ENCODE measurements at places on chromosomes 5 and 9. TPM values are rescaled to one million over a fixed set of nuclear protein-coding genes. Genes with fewer than 3 reads are reported as not detected.

DNA sequence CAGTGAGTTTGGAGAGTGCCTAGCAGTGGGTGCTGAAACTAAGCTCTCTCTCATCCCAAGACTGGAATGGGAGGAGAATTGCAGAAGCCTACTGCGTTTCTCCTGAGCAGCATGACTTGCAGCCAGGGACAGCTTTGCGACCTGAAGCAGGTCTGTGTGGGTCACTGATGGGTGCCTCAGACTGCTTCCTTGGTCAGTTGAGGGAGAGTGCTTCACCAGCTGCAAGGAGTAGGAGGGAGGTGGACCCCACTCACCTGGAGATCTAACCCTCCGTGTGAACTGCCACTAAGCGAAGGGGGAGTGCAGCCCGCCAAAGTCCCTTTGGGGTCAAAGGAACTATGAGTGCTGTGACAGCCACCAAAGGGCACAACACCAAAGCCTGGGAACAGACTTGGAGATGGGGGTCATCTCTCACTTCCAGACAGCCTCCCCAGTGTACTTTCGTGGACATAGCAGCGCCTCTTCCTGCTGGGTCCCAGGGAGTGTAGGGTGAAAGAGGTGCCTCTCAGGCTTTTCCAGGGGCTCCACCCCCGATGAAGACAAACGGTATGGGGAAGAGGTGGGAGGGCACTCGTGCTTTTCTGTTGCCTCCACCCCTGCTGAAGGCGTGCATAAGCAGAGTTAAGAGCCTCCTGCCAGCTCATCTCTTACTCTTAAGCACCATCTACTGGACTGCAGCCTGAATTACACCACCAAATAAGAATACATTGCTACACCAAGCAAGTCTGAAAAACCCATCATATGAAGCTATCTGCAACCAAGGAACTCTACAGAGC lies 34.3 kb upstream of the MACIR start:
- peak; percentile 39 for DNase-seq
- no peak overlapping the region for H3K27ac ChIP-seq
- no peaks in the 10 kb centered on the region for H3K4me1 ChIP-seq

ANKRD31 gene
- 0.05 TPM for total RNA-seq

GRCh38 chr5:159571501-159572244 lies 241.4 kb upstream of the IL12B start:
- H3K4me3 ChIP-seq = no peak overlapping the region
- no peak overlapping the region for H3K27ac ChIP-seq
- no peaks in the 10 kb centered on the region for H3K4me1 ChIP-seq
- no peaks in the 10 kb centered on the region for H3K36me3 ChIP-seq
- DNase-seq = no peak
- no peaks in the 10 kb centered on the region for H3K27me3 ChIP-seq

- H3K27ac ChIP-seq = no peak overlapping the region
- no peak for DNase-seq
- H3K36me3 ChIP-seq = no peaks in the 10 kb centered on the region
- H3K4me3 ChIP-seq = no peak overlapping the region
Observed at GRCh38 chr5:9283473-9283872, 262.4 kb downstream of the SEMA5A start.

C9 gene
- total RNA-seq = not detected

DNA sequence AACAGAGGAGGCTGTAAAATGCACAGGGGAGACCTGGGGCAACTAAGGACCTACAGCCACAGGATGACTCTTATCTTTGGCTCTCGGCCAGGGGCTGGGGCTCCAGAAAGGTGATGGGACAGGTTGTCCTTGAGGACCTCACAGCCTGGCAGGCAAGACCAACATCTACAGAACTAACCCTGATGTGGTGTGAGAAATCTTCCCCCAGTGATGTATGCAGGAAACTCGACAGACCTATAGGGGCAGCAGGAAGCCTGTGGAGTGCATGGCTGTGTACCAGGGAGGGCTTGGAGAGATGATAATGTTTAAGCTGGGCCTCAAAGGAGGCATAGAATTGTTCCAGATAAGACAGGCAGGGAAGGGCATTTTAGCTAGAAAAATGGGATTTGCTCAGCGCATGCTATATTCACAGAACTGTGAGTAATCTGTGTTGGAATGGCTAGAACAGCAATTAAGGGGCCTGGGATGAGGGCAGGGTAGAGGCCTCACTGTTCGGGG lies 68.5 kb upstream of the SLC25A51 start:
- no peaks in the 10 kb centered on the region for H3K27me3 ChIP-seq
- peaks cover 13% of the 10 kb centered on the region for H3K4me1 ChIP-seq
- H3K36me3 ChIP-seq = no peaks in the 10 kb centered on the region
- DNase-seq = no peak
- H3K27ac ChIP-seq = no peak overlapping the region

GRCh38 chr5:119873611-119874010 lies 244.3 kb downstream of the FAM170A start:
- H3K27me3 ChIP-seq = no peaks in the 10 kb centered on the region
- H3K4me1 ChIP-seq = no peaks in the 10 kb centered on the region
- no peaks in the 10 kb centered on the region for H3K36me3 ChIP-seq
- no peak overlapping the region for H3K4me3 ChIP-seq
- no peak overlapping the region for H3K27ac ChIP-seq

Measured in colonic mucosa (tissue), 4 donors.